ENCODE measurements at places on chromosomes 5 and 9. TPM values are rescaled to one million over a fixed set of nuclear protein-coding genes. Genes with fewer than 3 reads are reported as not detected.

GRCh38 chr5:101278011-101278687, 375.1 kb upstream of the ST8SIA4 start:
- DNase-seq, result no peak
- H3K4me3 ChIP-seq, result no peak overlapping the region
- no peaks in the 10 kb centered on the region for H3K4me1 ChIP-seq
- H3K36me3 ChIP-seq, result no peaks in the 10 kb centered on the region
- H3K27ac ChIP-seq, result no peak overlapping the region
- H3K27me3 ChIP-seq, result no peaks in the 10 kb centered on the region

DNA sequence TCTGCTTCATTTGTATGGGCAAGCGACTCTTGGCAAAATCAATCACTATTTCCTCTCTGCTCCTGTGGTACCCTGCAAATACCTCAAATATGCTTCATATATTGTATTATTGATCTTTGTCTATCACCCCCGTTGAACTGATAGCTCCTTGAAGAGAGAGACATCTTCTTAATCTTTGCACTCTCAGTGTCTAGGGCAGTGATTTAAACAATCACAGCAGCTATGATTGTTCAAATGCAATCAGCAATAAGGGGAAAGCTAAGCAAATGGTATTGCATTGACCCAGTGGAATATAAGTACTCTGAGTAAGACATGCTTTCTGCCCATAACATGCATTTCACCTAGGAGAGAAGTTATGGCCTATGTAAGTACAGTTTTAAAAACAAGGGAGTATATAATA, 90.2 kb downstream of the SUSD1 start:
- no peaks in the 10 kb centered on the region for H3K4me1 ChIP-seq
- no peak for DNase-seq
- H3K27ac ChIP-seq, result no peak overlapping the region
- no peaks in the 10 kb centered on the region for H3K36me3 ChIP-seq
- H3K27me3 ChIP-seq, result no peaks in the 10 kb centered on the region

GRCh38 chr9:106286249-106286648, 576.7 kb upstream of the ZNF462 start:
- no peaks in the 10 kb centered on the region for H3K4me1 ChIP-seq
- H3K4me3 ChIP-seq, result no peak overlapping the region
- H3K36me3 ChIP-seq, result no peaks in the 10 kb centered on the region
- H3K27me3 ChIP-seq, result no peaks in the 10 kb centered on the region

DNA sequence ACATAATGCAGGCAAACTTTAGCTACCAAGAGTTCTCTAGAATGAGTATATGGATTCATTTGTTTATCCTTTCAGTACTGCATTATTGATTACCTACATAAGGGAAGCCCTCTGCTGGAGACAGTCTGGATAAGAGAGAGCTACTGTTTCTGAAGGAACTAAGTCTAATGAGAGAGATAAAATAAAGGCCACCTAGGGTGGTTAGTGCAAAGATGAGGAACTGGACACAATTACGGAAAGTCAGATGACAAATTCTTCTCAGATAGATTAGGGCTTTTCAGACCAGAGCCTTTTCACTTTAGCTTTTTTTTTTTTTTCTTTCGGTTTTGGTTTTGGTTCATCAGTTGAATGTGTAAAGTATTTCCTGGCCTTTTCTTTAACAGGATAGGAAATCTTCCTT, 31.3 kb downstream of the ISOC1 start:
- H3K4me1 ChIP-seq, result no peaks in the 10 kb centered on the region
- no peaks in the 10 kb centered on the region for H3K36me3 ChIP-seq
- no peak overlapping the region for H3K4me3 ChIP-seq
- H3K27ac ChIP-seq, result peak overlapping the region; percentile 32
- no peaks in the 10 kb centered on the region for H3K27me3 ChIP-seq

- no peaks in the 10 kb centered on the region for H3K27me3 ChIP-seq
- H3K4me1 ChIP-seq, result no peaks in the 10 kb centered on the region
- H3K27ac ChIP-seq, result no peak overlapping the region
- DNase-seq, result no peak
- H3K4me3 ChIP-seq, result no peak overlapping the region
- no peaks in the 10 kb centered on the region for H3K36me3 ChIP-seq
Observed at GRCh38 chr9:2291980-2292704, 277.0 kb downstream of the SMARCA2 start.

DNA sequence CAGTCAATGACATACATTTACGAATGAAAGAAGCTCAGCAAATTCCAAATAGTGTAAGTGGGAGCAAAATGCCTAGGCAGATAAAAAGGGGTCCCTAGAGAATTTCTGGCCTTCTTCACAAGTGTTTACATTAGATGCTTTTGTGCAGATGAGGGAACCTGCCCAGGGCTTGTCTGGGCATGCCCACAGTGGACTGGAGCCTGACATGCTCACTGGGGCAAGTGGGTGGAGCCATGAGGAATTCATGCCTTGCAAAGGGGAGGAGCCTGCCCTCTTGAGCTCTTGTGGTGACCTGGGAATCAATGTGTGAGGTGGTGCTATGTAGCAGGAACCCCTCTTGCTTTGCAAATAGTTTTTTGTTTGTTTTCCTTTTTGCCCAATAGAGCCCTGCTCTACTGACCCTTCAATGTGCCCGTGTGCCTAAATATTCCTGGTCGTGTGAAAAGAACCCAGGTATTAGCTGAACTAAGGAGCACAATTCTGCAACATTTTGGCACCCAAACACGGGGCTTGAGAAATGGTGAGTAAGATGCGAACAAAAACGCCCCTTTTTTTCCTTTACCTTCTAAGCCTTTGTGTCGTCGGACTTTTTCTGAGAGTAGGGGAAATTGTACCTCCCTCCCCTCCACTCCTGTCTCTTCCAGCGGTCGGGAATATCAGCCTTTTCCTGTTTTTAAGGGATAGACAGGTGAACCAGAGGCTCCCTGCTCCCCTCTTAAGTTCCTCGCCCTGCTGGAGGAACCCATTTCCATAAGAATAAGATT, 433.8 kb upstream of the CDH9 start:
- H3K27ac ChIP-seq, result no peak overlapping the region
- no peaks in the 10 kb centered on the region for H3K4me1 ChIP-seq
- H3K36me3 ChIP-seq, result no peaks in the 10 kb centered on the region
- no peak overlapping the region for H3K4me3 ChIP-seq
- DNase-seq, result no peak
- no peaks in the 10 kb centered on the region for H3K27me3 ChIP-seq

DNA sequence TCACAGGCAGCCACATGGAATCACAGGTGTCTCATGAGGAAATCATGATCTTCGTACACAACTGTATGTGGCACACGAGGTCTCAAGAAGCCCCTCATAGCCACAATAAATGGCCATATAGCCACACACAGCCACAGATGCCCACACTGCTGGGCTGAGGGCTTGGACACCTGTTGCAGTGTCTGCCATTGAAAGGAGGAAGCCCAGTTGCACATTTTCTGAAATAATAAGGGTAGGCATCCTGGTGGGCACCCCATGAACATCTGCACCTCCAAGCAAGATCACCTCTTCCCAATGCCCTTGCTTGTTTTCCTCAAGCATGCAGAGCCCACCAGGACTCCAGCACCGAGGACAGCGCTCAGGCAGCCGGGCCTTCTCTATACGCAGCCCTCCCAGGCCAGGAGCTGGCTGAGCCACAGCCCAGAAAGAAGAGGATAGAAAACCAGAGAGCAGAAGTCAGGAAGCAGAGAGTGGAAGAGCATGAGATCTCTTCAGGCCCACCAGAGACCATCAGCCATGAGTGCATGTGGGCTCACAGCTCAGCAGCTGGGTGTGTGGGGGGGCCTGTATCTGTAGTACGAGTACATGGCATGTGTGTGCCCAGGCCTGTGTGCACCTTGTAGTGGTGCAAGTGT, 1.0 kb upstream of the ACSL6 start:
- peaks cover 11% of the 10 kb centered on the region for H3K4me1 ChIP-seq
- H3K27ac ChIP-seq, result no peak overlapping the region
- no peaks in the 10 kb centered on the region for H3K27me3 ChIP-seq
- no peak overlapping the region for H3K4me3 ChIP-seq
- no peaks in the 10 kb centered on the region for H3K36me3 ChIP-seq
- DNase-seq, result no peak

- no peaks in the 10 kb centered on the region for H3K27me3 ChIP-seq
- peak; percentile 31 for DNase-seq
Observed at GRCh38 chr9:116494815-116495634, 192.1 kb upstream of the TRIM32 start.

GRCh38 chr9:120765910-120766425, 27.2 kb downstream of the FBXW2 start:
- no peaks in the 10 kb centered on the region for H3K27me3 ChIP-seq
- no peaks in the 10 kb centered on the region for H3K36me3 ChIP-seq
- H3K27ac ChIP-seq, result no peak overlapping the region
- no peak for DNase-seq
- H3K4me3 ChIP-seq, result no peak overlapping the region

DNA sequence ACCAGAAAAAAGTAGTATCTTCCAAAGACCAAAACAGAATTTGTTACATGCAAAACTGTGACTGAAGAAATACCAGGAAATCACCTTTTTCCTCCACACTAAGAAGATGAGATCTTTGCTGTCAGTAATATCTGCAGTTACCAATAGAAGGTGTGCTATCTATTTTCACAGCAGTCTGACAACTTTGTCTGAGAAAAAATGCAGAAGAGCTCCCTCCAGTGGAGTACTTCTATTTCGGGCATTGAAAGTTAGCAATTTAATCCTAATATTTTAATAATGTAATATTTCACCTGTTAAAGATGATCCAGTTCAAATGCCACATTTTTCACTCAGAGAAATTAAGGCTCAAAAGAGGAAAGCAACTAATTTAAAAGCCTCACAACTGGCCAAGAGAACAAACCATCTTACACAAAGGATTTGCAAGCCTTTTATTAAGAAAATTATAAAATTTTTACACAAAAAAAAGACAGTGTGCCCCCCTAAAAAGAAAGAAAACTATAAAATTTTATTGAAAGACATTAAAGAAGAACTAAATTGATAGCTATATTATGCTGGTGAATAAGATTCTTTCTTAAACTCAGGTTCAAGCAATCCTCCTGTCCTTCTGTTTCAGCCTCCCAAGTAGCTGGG, 50.6 kb downstream of the DEPDC1B start:
- H3K27me3 ChIP-seq, result no peaks in the 10 kb centered on the region
- no peaks in the 10 kb centered on the region for H3K36me3 ChIP-seq
- no peak for DNase-seq
- H3K4me1 ChIP-seq, result no peaks in the 10 kb centered on the region
- no peak overlapping the region for H3K27ac ChIP-seq

DNA sequence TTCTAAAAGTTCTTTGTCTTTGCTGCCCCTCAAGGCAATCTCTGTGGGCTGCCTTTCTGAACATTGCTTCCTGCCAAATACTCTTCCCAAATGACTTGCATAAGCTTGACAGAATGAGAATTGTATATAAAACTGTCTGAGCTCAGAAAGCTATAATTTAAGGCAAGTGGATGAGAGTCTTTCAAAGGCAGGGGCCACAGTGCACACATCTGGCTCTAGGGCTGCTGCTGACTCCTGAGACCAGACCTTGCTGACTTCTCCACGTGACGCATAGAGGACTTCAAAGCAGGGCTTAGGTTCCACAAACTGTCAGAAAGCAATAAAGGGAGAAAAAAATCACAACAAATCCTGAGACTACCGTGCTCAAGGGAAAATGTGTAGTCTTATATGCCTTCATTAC, 79.4 kb upstream of the DIRAS2 start:
- H3K4me1 ChIP-seq, result no peaks in the 10 kb centered on the region
- H3K36me3 ChIP-seq, result no peaks in the 10 kb centered on the region
- no peak for DNase-seq

- no peaks in the 10 kb centered on the region for H3K4me1 ChIP-seq
- no peak overlapping the region for H3K27ac ChIP-seq
Observed at GRCh38 chr5:119270960-119271757, 84.7 kb upstream of the TNFAIP8 start.

DNA sequence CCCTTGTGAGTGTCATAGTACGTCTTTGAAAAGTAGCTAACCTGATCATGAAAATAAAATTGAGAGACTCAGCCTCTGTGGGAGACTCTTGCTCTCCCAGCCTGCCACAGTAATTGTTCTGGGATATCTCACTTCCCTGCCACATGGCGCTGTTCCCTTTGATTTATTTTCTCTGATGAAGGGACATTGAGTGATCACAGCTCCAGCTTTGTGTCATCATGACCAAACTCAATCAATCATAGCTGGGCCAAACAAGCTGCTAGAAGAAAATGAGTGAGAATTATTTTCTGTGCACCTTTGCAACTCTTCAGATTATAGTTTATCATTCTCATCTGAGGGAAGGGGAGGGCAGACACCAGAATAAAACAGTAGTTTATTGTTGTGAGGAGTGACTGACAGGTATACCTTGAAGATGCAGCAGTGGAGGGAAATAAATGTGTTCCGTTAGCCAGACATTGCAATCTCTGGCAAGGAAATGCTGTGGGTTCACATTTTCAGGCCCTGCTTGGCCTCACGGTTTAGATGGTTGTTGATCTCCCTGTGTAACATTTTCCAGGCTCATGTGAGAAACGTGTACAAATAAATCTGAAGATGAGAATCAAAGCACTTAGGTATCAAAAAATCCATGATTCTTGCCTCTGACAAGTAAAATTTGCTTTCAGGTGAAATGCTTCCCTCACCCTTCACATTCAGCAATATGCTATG, 174.7 kb upstream of the FBXL17 start:
- no peaks in the 10 kb centered on the region for H3K4me1 ChIP-seq
- no peak overlapping the region for H3K27ac ChIP-seq
- H3K27me3 ChIP-seq, result no peaks in the 10 kb centered on the region
- H3K36me3 ChIP-seq, result no peaks in the 10 kb centered on the region
- no peak for DNase-seq
- H3K4me3 ChIP-seq, result no peak overlapping the region

The DYNC2I2 gene
- total RNA-seq, result 40.7 TPM

The SLC26A2 gene
- total RNA-seq, result 13.2 TPM

The STING1 gene
- total RNA-seq, result 16.9 TPM

The ZFP37 gene
- 17.2 TPM for total RNA-seq

The PCDHA5 gene
- 2.3 TPM for total RNA-seq

The CYFIP2 gene
- total RNA-seq, result 51.5 TPM

The LECT2 gene
- total RNA-seq, result not detected

The SH3RF2 gene
- 0.88 TPM for total RNA-seq

The PCDHA4 gene
- 0.26 TPM for total RNA-seq
